ENCODE measurements at places on chromosomes 5 and 9.
A peak's percentile ranks its signal among the peaks of the same experiment; 100 is the strongest.

DNA sequence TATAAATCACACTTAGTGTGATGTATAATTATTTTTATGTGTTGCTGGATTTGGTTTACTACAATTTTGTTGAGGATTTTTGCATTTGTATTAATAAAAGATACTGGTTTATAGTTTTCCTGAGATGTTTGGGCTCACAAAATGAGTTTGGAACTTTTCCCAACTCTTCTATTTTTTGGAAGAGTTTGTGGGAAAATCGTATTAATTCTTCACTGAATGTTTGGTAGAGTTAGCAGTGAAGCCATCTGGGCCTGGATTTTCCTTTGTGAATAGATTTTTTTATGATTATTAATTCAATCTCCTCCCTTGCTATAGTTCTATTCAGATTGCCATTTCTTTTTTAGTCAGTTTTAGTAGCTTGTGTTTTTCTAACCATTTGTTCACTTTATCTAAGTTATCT lies 201.7 kb upstream of the NFIL3 start:
- DNase-seq = no peak

DNA sequence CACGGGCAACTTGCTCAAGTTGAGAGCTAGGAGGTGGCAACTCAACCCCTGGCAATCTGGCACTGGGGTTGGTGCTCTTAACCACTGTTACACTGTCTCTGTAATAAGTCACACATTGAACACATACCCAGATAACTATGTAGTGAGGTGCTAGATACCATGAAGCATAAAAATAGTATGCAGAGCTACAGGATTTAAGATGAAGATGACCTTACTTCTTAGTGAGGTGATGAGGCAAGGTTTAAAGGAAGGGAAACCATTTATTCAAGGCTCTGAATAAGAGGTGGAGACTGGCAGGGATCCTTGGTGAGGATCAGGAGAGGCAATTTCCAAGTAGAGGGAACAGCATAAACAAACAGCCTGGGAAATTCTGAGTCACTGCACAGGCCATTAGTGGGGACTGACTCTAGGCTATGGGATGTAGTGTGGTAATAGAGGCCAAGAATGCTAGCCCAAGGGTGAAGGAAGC lies 67.6 kb upstream of the NR3C1 start:
- no peak for DNase-seq

GRCh38 chr9:37952731-37953130 lies 48.8 kb upstream of the SLC25A51 start:
- DNase-seq = no peak

DNA sequence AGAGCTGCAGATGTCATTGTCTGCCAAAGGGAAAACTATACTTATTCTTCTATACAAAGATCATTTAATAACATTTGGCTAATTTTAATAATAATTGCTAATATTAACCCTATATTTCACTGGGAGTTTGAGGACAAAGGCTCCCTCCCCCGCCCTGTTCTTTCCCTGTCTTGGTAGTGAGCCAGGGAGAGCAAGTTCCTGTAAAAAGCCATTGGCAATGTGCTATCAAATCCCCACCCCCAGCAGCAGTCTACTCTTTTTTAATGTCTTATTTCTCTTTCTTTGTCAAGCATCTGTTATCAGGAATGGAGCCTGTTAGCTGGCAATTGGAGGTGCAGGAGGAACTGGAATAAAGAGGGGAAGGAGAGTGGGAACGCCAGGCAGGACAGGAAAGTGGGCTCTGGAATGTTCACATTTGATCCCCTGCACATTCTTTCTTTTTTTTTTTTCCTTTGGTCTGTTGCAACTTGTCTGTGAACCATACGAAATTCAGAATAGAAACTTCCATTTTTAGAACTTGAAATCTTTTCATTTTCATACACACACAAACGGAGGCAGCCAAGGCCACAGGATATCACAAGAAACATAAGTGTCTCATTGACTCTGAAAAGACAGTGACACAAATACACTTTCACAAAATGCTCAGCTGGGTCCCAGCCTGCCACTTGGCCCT lies 664.8 kb upstream of the ZNF608 start:
- no peak for DNase-seq

- no peak for DNase-seq
These were observed 116.8 kb upstream of the TBC1D2 start for GRCh38 chr9:98372077-98372836.

DNA sequence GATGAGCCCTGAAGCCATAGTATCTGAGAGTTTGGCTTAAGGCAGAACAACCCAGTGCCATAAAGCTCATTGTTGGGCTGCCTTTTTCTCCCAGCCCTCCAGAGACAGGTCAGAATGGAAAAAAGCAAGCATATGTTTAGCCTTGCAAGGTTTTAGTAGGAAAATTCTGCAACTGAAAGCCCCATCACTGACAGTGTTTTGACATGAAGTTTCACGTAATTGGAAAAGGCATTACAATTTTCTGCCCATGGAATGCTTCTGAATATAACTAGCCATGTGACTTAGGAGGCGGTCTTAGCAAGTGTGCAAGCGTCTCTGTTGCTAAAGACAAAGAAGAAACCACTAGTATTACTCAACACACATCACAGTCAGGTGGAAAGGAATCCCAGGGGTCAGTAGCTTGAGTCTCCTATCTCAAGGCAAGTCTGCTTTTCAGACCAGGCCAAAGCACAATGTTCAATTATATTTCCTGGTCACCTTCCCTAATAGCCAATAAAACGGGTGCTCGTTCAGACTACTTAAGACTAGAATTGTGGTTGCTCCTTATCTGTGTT lies 117.6 kb downstream of the CARTPT start:
- no peak for DNase-seq

- DNase-seq = peak; percentile 54
These were observed 63.8 kb downstream of the TMOD1 start for GRCh38 chr9:97565262-97565661.

- no peak for DNase-seq
These were observed 16.0 kb downstream of the AQP3 start for GRCh38 chr9:33431420-33431819.

DNA sequence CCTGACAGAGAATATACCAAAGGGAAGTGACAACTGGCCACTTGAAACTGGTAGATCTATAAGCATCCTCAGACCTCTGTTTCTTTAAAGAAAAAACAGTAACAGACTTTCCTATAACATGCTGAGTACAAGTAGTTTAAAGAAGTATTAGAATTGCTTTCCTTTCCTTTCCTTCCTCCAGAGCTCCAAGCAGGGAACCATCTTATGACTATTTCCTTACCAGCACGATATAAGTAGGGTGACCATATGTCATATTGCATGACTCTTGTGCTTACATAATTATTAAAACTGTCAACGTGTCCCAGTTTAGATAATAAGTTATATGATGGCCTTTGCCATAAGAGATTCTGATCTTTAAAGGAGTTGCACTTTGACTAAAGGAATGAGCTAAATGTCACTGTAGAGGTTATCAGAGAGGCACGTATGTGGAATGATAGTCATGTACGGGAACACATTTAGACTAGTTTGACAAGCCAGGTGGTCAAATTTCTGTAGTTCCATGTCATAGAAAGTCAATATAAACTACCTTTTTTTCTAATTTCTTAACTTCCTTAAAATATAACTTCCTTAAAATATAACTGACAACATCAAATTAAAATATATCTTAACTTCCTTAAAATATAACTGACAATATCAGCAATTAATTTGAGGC lies 212.7 kb upstream of the CD180 start:
- DNase-seq = no peak

DNA sequence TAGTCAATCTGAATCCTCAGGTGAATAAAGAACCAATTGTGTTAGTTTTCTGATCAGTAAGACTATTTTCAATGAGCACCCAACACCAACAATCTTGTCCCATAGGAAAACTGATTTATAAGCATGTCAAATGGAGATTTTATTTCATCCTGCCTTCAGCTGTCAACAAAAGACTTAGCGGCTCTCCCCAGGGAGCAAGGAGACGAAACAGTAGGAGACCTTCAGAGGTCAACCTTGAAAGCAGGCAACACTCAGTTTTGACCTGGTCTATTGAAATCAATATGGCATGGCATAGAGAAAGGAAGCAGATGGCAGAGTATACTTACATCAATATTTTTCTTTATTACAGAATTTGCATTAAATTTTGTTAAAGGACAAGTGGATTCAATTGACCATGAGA lies 34.1 kb downstream of the ZNF622 start:
- DNase-seq = no peak

- no peak for DNase-seq
These were observed 195.3 kb upstream of the KLF9 start for GRCh38 chr9:70609542-70610286.

- no peak for DNase-seq
These were observed 233.7 kb upstream of the MSX2 start for GRCh38 chr5:174490728-174491127.

GRCh38 chr5:6377582-6377904 lies 804 bp downstream of the MED10 start:
- no peak for DNase-seq

- no peak for DNase-seq
These were observed 91.3 kb upstream of the RASEF start for GRCh38 chr9:83154087-83154736.

DNA sequence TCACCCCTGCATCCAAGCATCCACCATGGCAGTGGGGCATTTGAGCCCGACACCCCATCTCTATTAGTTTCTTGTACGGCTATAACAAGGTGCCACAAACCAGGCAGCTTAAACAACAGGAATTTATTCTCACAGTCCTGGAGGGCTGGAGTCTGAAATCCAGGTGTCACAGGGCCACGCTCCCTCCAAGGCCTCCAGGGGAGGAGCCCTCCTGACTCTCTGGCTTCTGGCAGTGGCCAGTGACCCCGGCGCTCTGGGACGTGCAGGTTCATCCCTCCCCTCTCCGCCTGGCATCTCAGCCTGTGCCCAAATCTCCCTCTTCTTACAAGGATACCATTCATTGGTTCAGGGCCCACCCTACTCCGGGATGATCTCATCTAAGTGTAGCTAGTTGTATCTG lies 394.5 kb upstream of the IRX1 start:
- DNase-seq = no peak

DNA sequence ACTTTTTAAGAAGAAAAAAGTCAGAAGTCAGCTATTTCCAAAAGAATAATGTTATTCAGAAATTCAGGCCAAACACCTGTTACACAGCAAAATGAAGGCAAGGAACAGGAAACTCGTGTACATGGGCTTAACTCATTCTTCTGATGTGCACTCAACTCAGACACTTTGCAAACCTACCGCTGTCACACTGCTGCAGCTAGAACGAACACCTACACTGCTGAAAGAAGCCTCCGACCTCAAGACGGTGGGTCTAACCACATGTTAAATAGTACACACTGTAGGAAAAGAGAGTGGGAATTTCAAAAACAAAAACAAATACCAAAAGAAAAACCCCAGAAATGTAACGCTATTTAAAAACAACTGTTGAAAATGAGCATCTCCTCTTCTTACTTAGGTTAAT lies 384.5 kb downstream of the IRX1 start:
- no peak for DNase-seq

- DNase-seq = no peak
These were observed 719 bp downstream of the ARL14EPL start for GRCh38 chr5:116032991-116033390.

- no peak for DNase-seq
These were observed 1.6 kb downstream of the UNC13B start for GRCh38 chr9:35163413-35163812.

GRCh38 chr5:2158109-2158508 lies 275.4 kb upstream of the IRX4 start:
- no peak for DNase-seq

- DNase-seq = peak; percentile 56
These were observed 47.0 kb upstream of the EXOC3 start for GRCh38 chr5:395921-396530.

DNA sequence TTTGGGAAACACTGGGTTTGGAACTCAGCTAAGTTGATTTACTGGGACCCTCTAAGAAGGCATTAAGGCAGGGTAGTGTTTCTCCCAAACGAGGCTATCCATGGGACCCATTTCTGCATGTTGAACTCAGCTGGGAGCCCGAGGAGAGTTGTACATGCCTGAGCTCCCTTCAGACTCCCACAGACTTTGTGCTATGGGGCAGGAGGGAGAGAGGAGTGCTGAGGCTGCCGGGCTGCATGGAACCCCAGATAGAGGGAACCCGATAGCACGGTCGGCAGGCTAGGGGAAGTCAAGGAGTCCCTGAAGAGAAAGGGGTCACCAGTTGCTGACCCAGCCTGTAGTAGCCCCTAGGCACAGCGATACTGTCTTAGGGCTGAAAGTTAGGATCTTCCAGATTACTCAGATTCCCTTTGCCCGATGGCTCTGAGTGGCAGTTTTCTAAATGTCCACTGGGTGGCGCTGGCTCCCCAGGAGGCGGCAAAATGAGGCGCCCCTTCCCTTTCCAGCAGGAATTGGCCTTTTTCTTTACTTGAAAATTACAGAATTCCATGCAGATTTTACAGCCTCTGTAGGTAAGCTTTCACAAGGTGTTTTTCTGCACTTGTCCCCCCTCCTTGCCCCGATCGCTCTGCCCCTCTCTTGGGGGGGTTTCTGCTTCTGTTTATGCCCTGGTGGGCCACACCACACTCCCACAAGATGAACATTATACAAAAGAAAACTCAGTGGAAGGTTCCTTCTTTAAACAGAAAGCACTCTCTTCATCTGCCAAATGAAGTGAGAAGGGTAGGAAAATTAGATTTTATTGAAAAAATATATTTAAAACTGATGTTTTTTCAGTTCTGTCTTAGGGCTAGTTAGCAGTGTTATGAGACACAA lies 17.8 kb downstream of the NANS start:
- no peak for DNase-seq

DNA sequence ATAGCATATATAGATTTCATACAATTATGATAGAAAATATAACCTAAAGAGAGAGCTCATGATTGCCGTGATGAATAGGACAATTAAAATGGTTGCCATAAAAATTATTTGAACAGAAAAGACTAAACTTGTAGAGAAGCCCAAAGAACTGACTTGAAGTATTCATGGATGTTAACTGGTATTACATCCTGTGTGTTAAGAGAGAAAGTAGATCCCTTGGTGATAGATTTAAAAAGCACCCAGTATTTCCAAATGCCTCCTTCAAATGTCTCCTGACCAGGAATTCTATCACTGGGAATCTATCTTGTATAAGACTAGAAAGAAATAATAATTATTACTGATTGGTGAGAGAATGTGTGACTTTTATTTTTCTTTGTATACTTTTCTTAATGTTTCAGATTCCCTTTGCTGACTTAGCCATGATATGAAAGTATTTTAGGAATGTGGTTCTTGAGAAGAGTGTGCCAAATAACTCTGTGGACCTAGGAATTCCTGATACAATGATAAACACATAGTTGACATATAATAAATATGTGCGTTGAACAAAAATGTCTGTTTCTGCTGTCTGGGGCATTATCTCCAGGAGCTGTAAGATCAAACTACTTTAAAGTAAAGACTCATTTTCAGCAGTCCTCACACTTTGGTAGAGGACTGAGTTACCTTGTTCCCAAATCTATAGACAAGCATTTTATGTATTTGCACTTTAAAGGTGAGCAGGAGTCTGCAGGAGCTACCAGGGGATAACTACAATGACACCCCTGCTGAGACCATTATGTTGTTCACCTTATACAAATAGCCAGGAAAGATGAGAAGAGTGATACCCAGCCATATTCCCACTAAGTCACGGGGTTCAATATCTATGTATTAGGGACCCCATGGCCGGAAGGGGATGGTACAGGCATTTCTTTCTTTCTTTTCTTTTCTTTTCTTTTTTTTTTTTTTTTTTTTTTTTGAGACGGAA lies 211.1 kb upstream of the TLE4 start:
- no peak for DNase-seq

- no peak for DNase-seq
These were observed 118.1 kb downstream of the DPYSL3 start for GRCh38 chr5:147391781-147392180.
